ENCODE measurements at places on chromosomes 4 and X.

- peak; percentile 26 for DNase-seq
These were observed 5.3 kb downstream of the MPC1L start for GRCh38 chrX:40628506-40628905.

DNA sequence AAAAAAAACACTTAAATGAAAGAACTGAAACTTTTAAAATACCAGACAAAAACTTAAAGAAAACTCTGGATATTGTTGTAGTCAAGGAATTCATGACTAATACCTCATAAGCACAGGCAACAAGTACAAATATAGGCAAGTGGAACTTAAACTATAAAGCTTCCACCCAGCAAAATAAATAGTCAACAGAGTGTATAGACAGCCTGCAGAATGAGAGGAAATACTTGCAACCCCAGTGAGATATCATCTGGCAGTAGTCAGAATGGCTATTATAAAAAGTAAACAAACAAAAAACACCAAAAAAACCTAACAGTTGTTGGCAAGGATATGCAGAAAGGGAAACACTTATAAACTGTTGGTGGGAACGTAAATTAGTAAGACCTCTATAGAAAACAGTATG, 9.6 kb upstream of the RPS6KA6 start:
- no peak for DNase-seq

- no peak for DNase-seq
These were observed 819.5 kb downstream of the TECRL start for GRCh38 chr4:63589796-63590195.

DNA sequence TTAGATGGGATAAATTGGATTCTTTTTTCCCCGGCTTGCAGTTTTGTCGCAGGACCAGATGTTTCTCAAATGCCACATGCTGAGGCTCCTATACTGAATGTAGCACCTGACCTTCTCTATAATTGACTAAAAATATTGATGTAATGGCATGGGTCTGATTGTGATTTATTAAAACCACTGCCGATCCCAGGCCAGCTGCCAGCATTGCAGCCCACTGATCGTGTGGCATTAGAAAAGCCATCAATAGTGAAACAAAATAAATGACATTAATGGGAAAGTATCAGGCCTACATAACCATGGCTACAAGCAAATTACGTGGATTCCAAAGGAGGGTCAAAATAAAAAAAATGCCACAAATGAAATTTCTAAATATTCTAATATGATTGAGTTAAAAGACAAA, 98.7 kb downstream of the MAB21L2 start:
- DNase-seq, result no peak

- DNase-seq, result no peak
These were observed 102.7 kb upstream of the RBPJ start for GRCh38 chr4:26217961-26218676.

DNA sequence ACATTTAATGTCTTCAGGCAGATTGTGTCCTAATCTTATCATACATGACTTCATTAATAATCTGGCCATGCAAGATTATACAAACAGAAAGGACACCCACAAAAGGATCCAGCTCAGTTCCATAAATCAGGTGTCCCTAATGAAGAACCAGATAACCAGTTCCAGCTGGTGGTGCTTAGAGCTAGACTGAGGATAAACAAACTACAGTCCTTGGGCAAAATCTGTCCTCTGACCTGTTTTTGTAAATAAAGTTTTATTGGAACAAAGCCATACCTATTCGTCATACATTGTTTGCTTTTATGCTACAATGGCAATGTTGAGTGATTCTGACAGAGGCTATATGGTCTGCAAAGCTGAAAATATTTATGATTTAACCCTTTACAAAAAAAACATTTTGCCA, 199.5 kb downstream of the MID1IP1 start:
- DNase-seq, result no peak

- DNase-seq, result no peak
These were observed 31.5 kb downstream of the KLHL8 start for GRCh38 chr4:87188932-87189331.

DNA sequence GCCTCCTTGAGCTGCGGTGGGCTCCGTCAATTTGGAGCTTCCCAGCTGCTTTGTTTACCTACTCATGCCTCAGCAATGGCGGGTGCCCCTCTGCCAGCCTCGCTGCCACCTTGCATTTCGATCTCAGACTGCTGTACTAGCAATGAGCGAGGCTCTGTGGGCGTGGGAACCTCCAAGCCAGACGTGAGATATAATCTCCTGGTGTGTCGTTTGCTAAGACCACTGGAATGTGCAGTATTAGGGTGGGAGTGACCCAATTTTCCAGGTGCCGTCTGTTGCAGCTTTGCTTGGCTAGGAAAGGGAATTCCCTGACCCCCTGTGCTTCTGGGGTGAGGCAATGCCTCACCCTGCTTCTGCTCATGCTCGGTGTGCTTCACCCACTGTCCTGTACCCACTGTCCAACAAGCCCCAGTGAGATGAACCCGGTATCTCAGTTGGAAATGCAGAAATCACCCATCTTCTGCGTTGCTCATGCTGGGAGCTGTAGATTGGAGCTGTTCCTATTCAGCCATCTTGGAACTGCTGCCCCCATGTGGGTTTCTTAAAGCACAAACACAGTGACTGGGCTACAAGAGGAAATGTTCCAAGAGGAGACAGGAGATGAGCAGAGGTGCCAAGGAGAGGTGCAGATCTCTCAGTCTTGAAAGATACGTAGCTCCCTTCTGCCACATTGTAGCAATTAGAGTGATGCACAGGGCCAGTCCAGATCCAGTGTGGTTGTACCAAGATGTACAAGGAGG, 193.0 kb upstream of the IGFBP7 start:
- DNase-seq, result no peak

GRCh38 chr4:7167706-7168105, 24.6 kb upstream of the SORCS2 start:
- DNase-seq, result no peak

DNA sequence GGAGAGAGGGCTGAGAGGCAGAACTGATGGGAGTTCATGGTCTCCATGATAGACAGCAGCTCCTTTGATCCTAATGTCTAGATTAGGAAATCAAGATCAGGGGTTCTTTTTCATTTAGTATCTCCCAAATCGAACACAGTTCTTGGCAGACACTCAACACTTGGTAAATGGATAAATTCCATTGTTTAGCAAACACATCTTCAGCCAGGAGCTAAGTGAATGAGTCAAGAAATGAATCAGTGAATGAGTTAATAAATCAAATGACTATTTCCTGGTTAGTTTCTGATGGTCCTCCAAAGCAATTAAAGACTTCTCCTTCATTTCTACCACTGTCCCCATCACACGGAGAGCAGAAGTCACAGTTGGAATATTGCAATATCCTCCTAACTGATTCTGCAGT, 120.0 kb upstream of the SHISA3 start:
- DNase-seq, result no peak

GRCh38 chr4:146282657-146283056, 68.3 kb downstream of the REELD1 start:
- DNase-seq, result no peak

DNA sequence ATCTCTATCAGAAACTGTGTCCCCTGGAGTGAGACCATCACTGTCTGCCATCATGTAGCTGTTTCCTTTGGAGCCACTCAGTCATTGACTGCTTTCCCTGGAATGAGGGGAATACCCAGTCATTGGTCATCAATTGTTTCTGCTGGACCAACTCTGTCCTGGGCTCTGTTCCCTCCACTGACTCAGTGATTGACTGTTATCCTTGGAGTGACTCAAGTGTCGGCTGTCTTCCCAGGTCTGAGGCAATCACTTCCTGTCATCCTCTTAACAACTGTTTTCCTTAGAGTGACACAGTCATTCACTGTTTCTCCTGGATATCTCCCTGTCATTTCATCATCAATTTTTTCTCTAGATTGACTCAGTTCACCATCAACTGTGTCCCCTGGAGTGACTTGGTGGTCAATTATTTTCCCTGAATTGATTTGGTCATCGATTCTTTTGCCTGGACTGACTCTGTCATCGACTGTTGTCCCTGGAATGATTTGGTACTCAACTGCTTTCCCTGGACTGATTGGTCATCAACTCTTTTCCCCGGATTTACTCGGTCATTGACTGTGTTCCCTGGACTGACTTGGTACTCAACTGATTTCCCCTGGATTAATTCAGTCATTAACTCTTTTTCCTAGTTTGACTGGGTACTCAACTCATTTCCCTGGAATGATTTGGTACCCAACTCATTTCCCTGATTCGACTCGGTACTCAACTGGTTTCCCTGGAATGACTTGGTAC, 327.9 kb upstream of the VCX start:
- no peak for DNase-seq

GRCh38 chrX:132433551-132433950, 55.3 kb downstream of the MBNL3 start:
- DNase-seq, result no peak

GRCh38 chr4:89665662-89666061, 171.3 kb downstream of the SNCA start:
- no peak for DNase-seq

GRCh38 chr4:183936574-183937345, 31.7 kb downstream of the STOX2 start:
- peak; percentile 48 for DNase-seq

DNA sequence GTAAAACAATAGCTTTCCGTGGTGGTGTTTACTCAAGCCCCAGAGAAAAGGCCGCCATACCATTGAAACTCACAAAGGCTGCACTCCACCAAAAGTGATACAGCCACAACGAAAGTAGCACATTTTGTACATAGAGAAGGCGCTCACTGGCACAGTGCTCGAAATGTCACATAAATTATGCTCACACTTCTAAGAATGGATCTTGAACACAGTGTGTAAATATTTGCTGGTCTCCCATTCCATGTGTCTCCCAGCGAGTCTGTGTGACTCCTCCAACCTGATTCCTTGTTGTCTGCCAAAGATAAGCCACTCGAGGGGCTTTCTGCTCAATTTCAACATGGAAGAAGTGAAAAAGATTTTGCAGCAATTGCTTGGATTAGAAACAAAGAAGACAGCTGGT, 234.0 kb upstream of the VCX3A start:
- DNase-seq, result no peak

DNA sequence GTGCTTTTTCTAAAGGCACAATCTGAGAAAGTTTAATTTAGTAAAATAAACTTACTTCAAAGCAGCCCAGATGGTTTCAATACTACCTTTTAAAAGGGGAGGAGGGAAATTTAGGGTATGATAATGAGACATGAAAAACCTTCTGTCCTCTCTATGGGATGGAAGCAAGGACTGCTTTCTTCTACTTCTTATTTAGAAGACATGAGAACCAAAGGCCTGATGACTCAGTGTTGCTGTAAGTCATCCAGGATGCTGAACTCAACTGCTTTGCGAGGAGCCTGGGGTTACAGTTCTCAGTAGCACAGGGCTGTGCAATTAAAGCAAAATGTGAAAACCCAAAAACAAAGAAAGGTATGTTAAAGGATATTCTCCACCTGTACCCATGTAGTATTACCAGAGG, 140.8 kb upstream of the EDNRA start:
- DNase-seq, result no peak

DNA sequence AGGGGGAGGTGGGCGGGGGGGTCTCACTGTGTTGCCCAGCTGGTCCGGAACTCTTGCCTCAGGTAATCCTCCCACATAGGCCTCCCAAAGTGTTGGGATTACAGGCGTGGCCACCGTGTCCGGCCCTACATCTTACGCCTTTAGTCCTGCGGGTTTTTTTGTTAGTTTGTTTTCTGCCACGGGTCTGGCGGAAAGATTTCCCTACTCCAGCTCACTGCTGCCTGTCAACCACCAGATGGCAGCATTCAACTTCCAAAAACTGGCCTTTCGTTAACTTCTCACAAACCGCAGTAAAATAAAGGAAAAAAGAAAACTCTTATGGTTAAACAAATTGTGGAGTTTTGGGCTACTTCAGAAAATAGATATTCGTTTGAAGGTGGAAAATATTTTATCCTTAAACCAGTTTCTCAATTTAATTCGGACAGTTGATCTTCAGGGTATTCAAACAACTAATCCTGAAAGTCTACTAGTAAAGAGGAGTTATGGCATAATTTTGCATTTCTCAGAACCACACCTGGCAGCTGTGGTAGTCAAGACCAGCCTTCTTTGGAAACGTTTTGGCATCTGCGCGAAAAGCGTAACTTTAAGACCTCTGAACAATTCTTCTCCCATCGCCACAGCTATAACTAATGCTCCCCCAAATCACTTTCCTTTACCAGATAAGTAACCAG, 41.1 kb downstream of the LUZP4 start:
- DNase-seq, result peak; percentile 72

GRCh38 chrX:70479922-70480659, 35.5 kb downstream of the DLG3 start:
- DNase-seq, result no peak

- DNase-seq, result peak; percentile 64
These were observed 797 bp downstream of the PKD2 start for GRCh38 chr4:88008122-88008742.

GRCh38 chr4:11399461-11399971, 29.2 kb downstream of the HS3ST1 start:
- no peak for DNase-seq

GRCh38 chr4:179867300-179867878, 2375.8 kb upstream of the TENM3 start:
- DNase-seq, result peak; percentile 77

DNA sequence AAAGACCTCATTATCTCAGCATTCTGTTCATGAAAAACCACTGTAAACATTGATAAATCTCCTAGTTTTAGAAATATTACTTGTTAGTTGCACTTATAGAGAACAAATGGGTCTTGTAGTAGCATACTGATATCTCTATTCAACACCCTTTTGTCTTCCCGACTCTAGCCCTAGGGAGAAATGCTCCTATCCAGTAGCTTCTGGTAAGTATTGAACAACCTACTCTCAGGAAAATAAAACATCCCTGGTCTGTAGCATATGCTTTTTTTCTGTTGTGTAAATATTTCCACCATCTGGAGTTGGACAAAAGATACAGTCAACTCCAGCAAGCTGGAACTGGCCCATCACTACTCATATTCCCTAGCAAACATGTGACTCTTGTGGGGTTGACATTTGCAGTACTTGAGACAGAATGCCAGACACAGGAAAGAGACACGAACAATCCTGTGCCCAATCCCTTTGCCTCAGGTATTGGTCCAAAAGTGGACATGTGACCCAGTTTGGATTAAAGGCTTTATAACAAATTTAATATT, 188.2 kb downstream of the GC start:
- DNase-seq, result no peak

DNA sequence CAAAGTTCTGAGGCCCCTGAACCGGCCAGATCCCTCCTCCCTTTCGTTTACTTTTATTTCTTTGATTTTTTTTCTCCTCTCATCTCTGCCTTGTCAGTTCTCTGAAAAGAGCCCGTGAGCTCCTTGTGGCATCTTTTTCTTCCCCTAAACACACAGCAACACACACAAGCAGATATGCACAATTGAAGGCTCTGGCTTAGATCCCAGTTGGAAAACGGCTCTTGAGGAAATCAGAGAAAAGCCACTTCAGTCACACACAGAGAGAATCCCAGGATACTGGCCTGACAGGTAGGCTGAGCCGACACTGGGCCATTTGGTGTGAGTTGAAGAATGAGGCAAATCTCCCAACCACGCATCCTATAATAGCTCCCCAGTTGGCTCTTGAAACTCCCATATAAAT, 12.9 kb downstream of the DIPK2B start:
- DNase-seq, result no peak

GRCh38 chr4:142452161-142452855, 393.8 kb downstream of the INPP4B start:
- DNase-seq, result no peak

GRCh38 chr4:103204111-103204510, 6.0 kb upstream of the CENPE start:
- DNase-seq, result peak; percentile 34

Measured in hematopoietic multipotent progenitor cell treated with erythropoietin and hydrocortisone succinate and interleukin-3 and kit ligand, for 4 days (in vitro differentiated cells).